Amniotic epithelial cell (primary cell): ENCODE measurements at places on chromosomes 5 and 9.

GRCh38 chr5:110383231-110383630 lies 343.2 kb downstream of the TMEM232 start:
- DNase-seq = no peak

- no peak for DNase-seq
These were observed 286.0 kb downstream of the ICE1 start for GRCh38 chr5:5708367-5708919.

- no peak for DNase-seq
These were observed 426.1 kb downstream of the RAB3C start for GRCh38 chr5:59008816-59009473.

GRCh38 chr5:133392448-133392847 lies 219.9 kb downstream of the FSTL4 start:
- DNase-seq = no peak

GRCh38 chr5:43363445-43364152 lies 48.6 kb downstream of the CCL28 start:
- no peak for DNase-seq

- no peak for DNase-seq
These were observed 67.0 kb downstream of the PTTG1 start for GRCh38 chr5:160488394-160489325.

- no peak for DNase-seq
These were observed 165.3 kb downstream of the ERCC6L2 start for GRCh38 chr9:96040591-96041461.
